ENCODE measurements at places on chromosomes 3 and 15. TPM values are rescaled to one million over a fixed set of nuclear protein-coding genes. Genes with fewer than 3 reads are reported as not detected.

Gene ILDR1
- total RNA-seq = not detected

- DNase-seq = no peak
- H3K27me3 ChIP-seq = peaks cover 9% of the 10 kb centered on the region
- H3K4me3 ChIP-seq = no peak overlapping the region
Measured at GRCh38 chr15:51348688-51349087, 7.2 kb downstream of the GLDN start.

GRCh38 chr3:194592798-194593752 is 40.1 kb downstream of the TMEM44 start:
- H3K4me1 ChIP-seq = peaks cover 5% of the 10 kb centered on the region
- H3K36me3 ChIP-seq = no peaks in the 10 kb centered on the region
- DNase-seq = no peak
- H3K4me3 ChIP-seq = no peak overlapping the region
- H3K27ac ChIP-seq = no peak overlapping the region
- no peaks in the 10 kb centered on the region for H3K27me3 ChIP-seq

Gene TMCC1
- 15.2 TPM for total RNA-seq

Gene NGRN
- 24.3 TPM for total RNA-seq

DNA sequence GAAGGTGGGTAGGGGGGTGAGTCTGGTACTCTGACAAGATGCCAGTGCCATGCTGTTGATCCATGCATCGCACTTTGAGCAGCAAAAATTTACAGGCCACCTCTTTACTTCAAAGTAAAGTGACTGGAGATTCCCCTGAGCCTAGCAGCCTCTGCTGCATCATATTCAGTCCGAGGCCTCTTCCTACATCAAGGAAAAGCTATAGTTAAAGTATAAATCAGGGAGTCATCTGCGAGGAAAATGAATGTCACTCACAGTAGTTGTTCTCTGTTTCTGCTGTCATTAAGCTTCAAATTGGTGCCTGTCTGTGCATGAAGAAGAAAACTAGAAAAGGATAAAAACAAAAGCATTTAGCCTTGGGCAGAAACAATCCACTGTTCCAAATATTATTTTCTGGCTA is 706.2 kb downstream of the TBL1XR1 start:
- H3K36me3 ChIP-seq = no peaks in the 10 kb centered on the region
- H3K4me1 ChIP-seq = no peaks in the 10 kb centered on the region
- H3K27ac ChIP-seq = no peak overlapping the region
- no peak overlapping the region for H3K4me3 ChIP-seq
- DNase-seq = no peak

DNA sequence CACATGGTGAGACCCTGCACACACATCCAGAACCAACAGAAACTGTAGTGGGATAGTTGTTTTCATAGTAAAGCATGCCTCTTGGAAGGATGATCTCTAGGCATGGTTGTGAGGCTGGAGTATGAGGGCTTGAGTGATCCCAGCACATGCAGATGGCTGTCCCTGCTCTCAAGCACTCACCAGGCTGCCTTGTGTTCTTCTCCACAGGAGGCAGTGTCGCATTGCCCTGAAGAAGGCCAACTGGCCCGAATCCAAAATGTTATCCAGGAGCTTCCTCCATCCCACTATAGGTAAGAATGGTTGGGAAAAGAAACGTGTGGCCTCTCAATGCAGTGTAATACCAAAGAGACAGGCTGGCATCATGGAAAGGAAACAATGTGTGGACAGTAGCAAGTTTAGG is 82.7 kb downstream of the TMEM39A start:
- H3K27ac ChIP-seq = no peak overlapping the region
- no peaks in the 10 kb centered on the region for H3K4me1 ChIP-seq
- no peak overlapping the region for H3K4me3 ChIP-seq
- no peaks in the 10 kb centered on the region for H3K27me3 ChIP-seq
- no peak for DNase-seq

DNA sequence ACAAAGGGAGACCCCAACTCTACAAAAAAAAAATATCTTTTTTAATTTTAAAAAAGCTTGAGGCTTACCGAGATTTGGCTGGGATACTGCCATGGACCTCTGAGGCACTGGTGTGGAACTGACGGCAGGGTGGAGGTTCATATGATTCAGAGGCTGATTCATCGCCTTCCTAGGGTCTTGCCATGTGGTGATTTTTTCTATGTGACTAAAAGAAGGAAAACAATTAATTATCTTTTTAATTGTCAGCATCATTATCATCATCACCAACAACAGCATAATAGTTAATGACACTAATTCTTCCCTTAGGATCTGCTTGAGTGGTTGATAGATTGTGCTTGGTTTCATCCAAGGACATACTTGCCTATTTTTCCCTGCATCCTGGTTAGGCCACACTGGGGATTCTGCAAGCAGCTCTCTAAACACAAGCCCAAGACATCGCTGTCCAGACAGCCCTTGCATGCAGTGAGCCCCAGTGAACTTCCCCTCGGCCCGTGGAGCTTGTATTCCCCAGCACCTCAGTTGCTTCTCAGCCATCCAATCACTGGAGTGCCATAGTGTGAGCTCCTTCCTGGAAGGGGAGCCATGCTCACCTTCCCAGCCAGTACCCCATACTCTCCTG is 84.9 kb downstream of the WWTR1 start:
- H3K4me1 ChIP-seq = peaks cover 10% of the 10 kb centered on the region
- no peaks in the 10 kb centered on the region for H3K36me3 ChIP-seq
- no peak overlapping the region for H3K4me3 ChIP-seq
- peaks cover 3% of the 10 kb centered on the region for H3K27me3 ChIP-seq
- H3K27ac ChIP-seq = no peak overlapping the region
- no peak for DNase-seq

- H3K27ac ChIP-seq = no peak overlapping the region
- H3K4me1 ChIP-seq = no peaks in the 10 kb centered on the region
- no peaks in the 10 kb centered on the region for H3K27me3 ChIP-seq
- no peak overlapping the region for H3K4me3 ChIP-seq
- DNase-seq = no peak
- no peaks in the 10 kb centered on the region for H3K36me3 ChIP-seq
Measured at GRCh38 chr15:42143356-42143755, 13.1 kb downstream of the PLA2G4F start.

GRCh38 chr3:149274220-149274619 is 52.6 kb upstream of the CP start:
- no peak for DNase-seq
- H3K4me3 ChIP-seq = no peak overlapping the region
- no peaks in the 10 kb centered on the region for H3K27me3 ChIP-seq
- H3K27ac ChIP-seq = no peak overlapping the region
- peaks cover 13% of the 10 kb centered on the region for H3K4me1 ChIP-seq

GRCh38 chr3:134810052-134810435 is 15.0 kb downstream of the EPHB1 start:
- peaks cover 2% of the 10 kb centered on the region for H3K4me1 ChIP-seq
- no peak overlapping the region for H3K27ac ChIP-seq
- no peak overlapping the region for H3K4me3 ChIP-seq
- DNase-seq = no peak
- peaks cover 17% of the 10 kb centered on the region for H3K27me3 ChIP-seq

- H3K27ac ChIP-seq = no peak overlapping the region
- no peaks in the 10 kb centered on the region for H3K27me3 ChIP-seq
- H3K4me3 ChIP-seq = no peak overlapping the region
- no peak for DNase-seq
- H3K36me3 ChIP-seq = no peaks in the 10 kb centered on the region
- H3K4me1 ChIP-seq = no peaks in the 10 kb centered on the region
Measured at GRCh38 chr3:55164191-55164590, 236.3 kb upstream of the LRTM1 start.

- no peak overlapping the region for H3K27ac ChIP-seq
- no peak overlapping the region for H3K4me3 ChIP-seq
- no peaks in the 10 kb centered on the region for H3K27me3 ChIP-seq
Measured at GRCh38 chr3:102235679-102236078, 199.1 kb upstream of the ZPLD1 start.

Gene WWTR1
- total RNA-seq = 0.33 TPM

Gene WDR49
- 0.31 TPM for total RNA-seq
